ENCODE measurements at places on chromosomes 5 and 9.
A peak's percentile ranks its signal among the peaks of the same experiment; 100 is the strongest.

GRCh38 chr5:50763846-50764245 is 97.4 kb downstream of the PARP8 start:
- H3K27ac ChIP-seq = no peak overlapping the region
- no peaks in the 10 kb centered on the region for H3K27me3 ChIP-seq
- DNase-seq = no peak
- no peak overlapping the region for H3K4me3 ChIP-seq

DNA sequence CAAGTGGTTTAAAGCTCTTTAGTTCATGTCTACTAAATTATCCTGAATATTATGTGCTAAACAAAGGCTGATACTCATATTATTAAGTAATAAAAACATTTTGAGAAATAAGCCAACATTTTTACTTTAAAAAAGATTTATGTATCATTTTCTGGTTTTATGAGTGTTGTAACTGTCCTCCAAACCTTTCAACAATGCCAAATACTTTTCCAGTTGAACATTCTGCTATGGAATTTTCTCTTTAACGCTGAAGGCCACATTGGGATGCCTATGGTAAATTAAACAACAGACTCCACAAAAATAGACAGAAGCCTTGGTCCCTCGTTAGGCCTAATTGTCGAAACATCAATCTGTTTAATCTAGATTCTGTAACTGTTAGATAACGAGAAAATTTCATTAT is 131.3 kb downstream of the GLIS3 start:
- no peak overlapping the region for H3K4me3 ChIP-seq
- H3K4me1 ChIP-seq = peaks cover 14% of the 10 kb centered on the region
- no peaks in the 10 kb centered on the region for H3K27me3 ChIP-seq
- no peaks in the 10 kb centered on the region for H3K36me3 ChIP-seq
- H3K27ac ChIP-seq = no peak overlapping the region

DNA sequence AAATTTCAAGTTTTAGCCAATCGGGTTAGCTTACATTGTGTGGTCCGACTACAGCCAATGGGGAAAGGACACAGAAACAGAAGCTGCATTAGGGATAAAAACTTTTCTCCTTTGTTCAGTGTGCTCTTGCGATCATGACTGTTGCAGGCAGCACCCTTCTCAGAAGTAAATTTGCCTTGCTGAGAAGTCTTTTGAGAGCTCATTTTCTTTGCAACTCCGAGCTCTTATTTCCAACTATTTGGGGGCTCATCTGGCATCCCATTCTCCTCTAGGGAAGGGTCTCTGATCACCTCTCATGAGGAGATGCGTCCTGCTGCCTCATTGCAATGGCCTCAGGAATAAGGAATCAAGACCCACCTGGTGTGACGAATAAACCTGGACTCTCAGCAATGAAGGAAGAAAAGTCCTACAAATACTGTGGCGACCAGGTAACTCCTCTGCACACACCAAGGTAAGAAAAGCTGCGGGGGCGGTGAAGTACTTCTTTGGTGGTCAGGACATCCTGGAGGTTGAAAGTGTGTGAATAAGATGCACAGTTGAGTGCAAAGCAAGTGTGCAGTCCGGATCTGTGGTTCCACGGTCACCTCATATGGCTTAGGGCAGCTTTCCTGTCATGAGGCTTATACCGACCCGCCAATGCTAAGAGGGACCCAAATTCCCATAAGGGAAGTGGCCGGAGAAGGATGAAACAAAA is 20.4 kb downstream of the CNOT8 start:
- H3K27me3 ChIP-seq = no peaks in the 10 kb centered on the region
- DNase-seq = peak; percentile 7
- no peaks in the 10 kb centered on the region for H3K4me1 ChIP-seq
- no peak overlapping the region for H3K4me3 ChIP-seq
- peaks cover 6% of the 10 kb centered on the region for H3K36me3 ChIP-seq

- H3K27ac ChIP-seq = no peak overlapping the region
- no peaks in the 10 kb centered on the region for H3K4me1 ChIP-seq
- H3K4me3 ChIP-seq = no peak overlapping the region
- peak; percentile 7 for DNase-seq
These were observed 190.1 kb downstream of the TMEM232 start for GRCh38 chr5:110536120-110537115.

- H3K4me1 ChIP-seq = peaks cover 18% of the 10 kb centered on the region
- H3K27me3 ChIP-seq = no peaks in the 10 kb centered on the region
- DNase-seq = no peak
- no peaks in the 10 kb centered on the region for H3K36me3 ChIP-seq
- peak overlapping the region; percentile 31 for H3K27ac ChIP-seq
These were observed 258.0 kb downstream of the NR3C1 start for GRCh38 chr5:143145243-143146160.

DNA sequence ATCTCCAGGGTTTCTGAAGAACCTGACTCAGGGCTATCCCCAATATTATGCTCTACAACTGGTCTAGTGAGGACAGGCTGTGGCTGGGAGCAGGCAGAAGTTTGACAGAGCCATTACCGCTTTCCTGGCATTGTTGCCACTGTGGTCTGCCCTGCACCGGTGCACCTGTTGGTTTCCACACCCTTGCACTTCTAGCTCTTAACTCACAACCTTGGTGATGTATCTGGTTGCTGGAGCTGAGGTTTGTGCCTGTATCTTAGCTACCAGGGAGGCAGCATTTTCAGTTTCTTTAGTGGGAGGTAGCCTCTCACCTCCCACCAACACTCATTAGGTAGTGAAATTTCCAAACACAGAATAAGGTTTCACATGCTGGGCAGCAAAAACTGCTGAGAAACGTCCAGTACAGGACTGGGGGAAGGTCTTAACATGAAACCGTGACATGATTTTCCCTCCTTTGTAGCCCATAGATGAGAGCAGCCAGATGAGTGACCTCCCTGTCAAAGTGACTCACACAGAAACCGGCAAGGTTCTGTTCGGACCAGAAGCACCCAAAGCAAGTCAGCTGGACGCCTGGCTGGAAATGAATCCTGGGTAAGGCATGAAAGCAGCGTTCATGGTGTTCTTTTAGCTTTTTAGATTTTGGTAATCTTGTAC is 57.7 kb downstream of the SMARCA2 start:
- H3K4me1 ChIP-seq = no peaks in the 10 kb centered on the region
- no peak overlapping the region for H3K27ac ChIP-seq
- peaks cover 3% of the 10 kb centered on the region for H3K36me3 ChIP-seq
- H3K4me3 ChIP-seq = no peak overlapping the region
- DNase-seq = no peak
- no peaks in the 10 kb centered on the region for H3K27me3 ChIP-seq

- no peak overlapping the region for H3K4me3 ChIP-seq
- H3K27ac ChIP-seq = no peak overlapping the region
- DNase-seq = no peak
- H3K27me3 ChIP-seq = no peaks in the 10 kb centered on the region
- H3K4me1 ChIP-seq = no peaks in the 10 kb centered on the region
These were observed 372.3 kb upstream of the CDH18 start for GRCh38 chr5:20360263-20360662.

DNA sequence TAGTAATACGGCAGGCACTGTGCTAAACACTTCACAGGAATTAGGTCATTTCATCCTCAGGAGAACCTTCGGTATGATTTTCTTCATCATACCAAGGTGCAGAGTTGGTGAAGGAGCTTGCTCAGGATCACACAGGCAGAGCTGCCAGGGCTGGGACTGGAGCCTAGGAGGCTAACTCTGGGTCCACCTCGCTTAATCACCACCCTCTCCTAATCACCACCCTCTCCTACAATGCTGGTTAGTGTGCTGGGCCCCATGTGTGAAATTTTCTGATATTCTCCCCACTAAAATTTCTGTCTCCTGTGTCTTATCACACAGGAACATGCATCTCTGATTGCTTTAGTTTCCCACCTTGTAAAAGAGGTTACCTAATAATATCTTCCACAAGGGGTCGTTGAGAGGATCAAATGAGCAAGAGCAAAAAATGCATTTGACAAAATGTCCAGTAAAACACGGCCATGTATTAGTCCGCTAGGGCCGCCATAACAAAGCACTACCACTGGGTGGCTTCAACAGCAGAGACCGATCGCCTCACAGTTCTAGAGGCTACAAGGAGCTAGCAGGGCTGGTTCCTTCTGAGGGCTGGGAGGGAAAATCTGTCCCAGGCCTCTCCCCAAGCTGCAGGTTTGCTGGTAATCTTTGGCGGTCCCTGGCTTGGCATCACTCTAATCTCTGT is 128.2 kb upstream of the NFIB start:
- H3K4me3 ChIP-seq = no peak overlapping the region
- H3K27me3 ChIP-seq = peaks cover 3% of the 10 kb centered on the region
- no peaks in the 10 kb centered on the region for H3K36me3 ChIP-seq
- H3K4me1 ChIP-seq = no peaks in the 10 kb centered on the region

- H3K36me3 ChIP-seq = no peaks in the 10 kb centered on the region
- peak; percentile 30 for DNase-seq
- H3K27ac ChIP-seq = no peak within 1 kb of the TSS
These were observed at the start of gene OCLN for GRCh38 chr5:69492391-69492922. OCLN (plus strand) TSS chr5:69492790; CDS start chr5:69504245, 11,455 bp downstream.

- DNase-seq = peak; percentile 60
- no peaks in the 10 kb centered on the region for H3K27me3 ChIP-seq
- peaks cover 8% of the 10 kb centered on the region for H3K4me1 ChIP-seq
These were observed at the start of gene UAP1L1 for GRCh38 chr9:137077010-137077747. UAP1L1 (plus strand) TSS chr9:137077517; CDS start chr9:137077533, 16 bp downstream.

DNA sequence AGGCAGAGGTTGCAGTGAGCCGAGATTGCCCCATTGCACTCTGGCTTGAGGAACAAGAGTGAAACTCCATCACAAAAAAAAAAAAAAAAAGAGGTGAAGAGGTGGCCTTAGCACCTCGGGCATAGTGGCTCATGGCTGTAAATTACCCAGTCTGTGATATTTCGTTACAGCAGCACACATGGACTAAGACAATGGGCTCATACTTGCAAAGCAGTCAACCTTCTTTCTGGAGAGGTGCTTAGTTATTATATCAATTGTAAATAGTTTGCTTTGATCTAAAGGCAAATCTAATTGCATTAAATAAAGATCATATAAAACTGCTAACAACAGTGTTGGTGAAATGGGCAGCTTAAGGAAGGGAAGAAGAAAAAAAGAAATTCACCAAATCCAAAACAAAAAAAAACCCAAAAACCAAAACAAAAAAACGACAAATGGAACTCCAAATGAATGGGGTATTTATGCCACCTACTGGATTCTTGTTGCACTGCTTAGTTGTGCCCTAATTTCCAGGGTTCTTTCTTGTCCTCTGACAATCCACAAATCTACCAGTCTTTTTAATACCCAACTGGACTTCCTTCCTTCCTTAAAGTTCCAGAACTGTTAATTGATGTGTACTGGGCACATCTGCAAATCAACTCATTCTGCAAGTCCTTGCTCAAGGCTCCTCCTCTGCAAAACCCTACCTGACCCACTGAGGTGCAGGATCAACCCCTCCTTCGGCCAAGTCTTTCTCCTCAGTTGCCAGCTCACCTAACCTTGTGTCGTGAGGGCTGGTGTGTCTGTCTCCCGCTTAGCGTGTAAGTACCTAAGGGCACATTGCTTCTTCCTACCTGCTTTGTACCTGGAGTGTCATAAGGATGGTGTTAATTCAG is 35.0 kb upstream of the DMRT1 start:
- H3K4me1 ChIP-seq = no peaks in the 10 kb centered on the region
- H3K4me3 ChIP-seq = no peak overlapping the region
- no peaks in the 10 kb centered on the region for H3K27me3 ChIP-seq
- no peaks in the 10 kb centered on the region for H3K36me3 ChIP-seq
- DNase-seq = peak; percentile 64
- H3K27ac ChIP-seq = no peak overlapping the region
